ENCODE measurements at places on chromosomes 5 and 9.
A peak's percentile ranks its signal among the peaks of the same experiment; 100 is the strongest.

DNA sequence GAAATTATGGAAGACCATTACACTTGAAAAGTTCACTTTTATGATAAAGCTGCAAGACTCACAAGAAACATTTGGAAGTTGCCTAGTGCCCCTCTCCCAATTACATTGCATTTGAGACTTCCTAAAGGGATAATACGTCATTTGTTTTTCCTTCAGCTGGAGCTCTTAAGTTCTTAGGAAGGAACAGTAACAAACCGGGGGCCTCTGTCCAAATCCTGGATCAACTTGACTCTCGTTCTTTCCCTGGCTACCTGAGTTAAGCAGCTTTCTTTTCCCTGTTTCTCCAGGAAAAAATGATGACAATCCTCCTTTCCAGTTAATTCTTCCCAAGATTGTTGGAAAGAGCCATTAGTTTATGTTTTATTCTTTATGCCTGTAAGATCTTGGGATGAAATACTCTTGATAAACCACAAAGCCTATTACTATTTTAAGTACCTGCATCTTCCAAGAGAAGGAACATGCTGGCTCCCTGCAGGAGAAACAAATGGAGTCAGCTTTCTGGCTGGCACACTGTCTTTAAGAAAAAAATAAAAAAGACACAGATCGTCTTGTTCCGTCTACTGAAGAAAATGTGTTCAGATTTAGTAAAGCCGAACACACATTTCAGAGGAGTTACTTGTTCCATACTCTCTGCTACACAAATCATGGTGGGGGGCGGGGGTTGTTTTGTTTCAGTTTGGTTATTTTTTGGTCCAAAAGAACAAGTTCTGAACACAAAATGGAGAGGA lies 297.9 kb downstream of the EFNA5 start:
- no peak for DNase-seq

GRCh38 chr5:170442921-170443320 lies 53.8 kb upstream of the KCNMB1 start:
- DNase-seq: no peak

GRCh38 chr9:131943351-131943841 lies 136.3 kb downstream of the MED27 start:
- no peak for DNase-seq

GRCh38 chr5:88602584-88602983 lies 280.4 kb downstream of the MEF2C start:
- peak; percentile 31 for DNase-seq

DNA sequence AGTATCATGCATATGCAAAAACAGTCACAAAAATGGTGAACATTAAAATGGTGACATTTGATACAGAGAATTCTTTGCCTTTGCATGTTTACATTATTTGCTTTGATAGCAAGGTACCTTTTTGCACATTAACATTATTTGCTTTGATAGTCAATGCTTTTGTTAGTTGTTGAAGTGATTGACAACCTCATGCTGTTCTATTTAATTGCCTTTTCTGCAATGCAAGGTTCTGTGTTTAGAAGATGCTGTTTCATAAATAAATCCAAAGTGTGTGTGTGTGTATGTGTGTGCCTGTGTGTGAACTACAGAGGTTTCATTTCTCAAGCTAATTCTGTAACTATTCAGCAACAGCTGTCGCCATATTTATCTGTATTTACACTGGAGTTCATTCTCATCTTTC lies 668.7 kb downstream of the NR2F1-AS1 start:
- no peak for DNase-seq

DNA sequence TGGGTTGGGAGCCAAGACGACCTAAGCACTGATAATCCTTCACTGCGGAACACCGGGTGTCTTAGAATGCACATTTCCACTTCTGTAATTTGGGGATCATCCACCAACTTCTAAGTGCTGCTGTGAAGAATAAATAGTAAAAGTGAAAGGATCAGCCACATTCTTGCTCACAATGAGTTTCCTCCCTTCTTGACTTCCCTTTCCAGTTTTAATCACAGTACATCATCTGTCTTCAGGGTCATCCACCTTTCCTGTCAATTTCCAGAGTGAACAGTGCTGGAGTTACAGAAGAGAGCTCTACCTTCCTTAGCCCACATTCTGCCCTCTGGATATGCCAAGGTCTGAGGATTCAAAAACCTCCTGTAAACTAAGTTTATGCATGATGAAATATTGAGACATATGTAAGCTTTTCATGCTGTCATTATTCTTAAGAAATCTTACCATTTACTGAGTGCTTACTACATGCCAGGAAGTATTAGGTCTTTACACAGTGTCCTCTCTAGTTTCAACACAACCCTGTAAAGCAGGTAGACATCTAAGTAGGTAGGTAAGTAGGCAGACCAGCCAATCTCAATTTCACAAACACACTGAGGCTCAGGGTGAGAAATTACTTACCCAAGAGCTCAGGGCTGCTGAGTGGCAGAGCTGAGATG lies 105.2 kb downstream of the CDK5RAP2 start:
- DNase-seq: no peak

DNA sequence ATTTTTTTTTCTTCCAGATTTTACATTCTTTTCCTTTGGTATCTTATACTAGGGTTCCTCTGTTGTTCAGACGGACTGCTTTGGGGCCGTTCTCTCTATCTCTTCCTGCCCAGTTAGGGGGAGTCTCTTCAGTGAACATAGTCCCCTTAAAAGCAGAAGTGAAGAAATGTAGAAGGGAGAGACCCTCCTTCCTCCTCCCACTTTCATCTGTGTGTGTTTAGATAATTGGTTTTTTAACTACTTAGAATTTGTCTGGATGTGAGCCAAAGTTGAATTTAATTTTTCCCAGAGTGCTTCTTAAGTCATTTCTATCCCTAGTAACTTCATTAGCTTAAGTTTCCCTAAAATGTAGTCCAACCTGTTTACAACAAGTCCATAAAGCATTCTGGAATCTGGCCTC lies 167.5 kb downstream of the HACD4 start:
- DNase-seq: no peak

DNA sequence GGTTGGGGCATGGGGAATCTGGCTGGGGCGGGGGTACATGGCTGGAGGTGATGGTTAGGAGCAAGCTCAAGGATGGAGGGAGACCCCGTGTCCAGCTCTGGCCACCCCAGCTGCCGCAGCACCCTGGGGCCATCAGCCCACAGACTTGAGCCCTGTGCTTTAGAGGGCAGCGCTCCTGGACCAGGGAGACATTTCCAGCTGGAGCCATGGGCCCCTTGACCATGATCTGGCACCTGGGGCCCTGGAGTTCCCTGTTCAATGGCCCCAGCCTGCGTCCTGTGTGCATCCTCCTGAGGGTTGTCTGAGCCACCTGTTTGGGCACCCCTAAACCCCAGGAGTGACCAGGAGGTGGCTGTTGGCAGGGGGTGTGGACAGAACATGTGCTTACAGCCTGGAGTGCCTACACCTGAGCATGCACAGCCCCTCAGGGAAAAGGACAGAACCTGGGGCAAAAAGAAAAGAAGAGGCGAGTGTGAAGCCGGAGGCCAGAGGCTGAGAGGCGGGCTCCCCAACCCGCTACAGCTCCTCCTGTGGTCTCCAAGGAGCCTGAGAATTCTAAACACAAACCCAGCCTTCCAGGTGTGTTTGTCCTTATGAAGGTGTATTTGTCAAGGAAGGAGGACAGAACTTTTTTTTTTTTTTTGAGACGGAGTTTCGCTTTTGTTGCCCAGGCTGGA lies 126.7 kb downstream of the C9orf50 start:
- DNase-seq: no peak

- DNase-seq: no peak
These were observed 48.2 kb downstream of the TRIO start for GRCh38 chr5:14191325-14191724.

- DNase-seq: no peak
These were observed 87.6 kb downstream of the F2RL2 start for GRCh38 chr5:76535577-76535976.

- no peak for DNase-seq
These were observed 167.2 kb downstream of the PAX5 start for GRCh38 chr9:36866840-36867239.

DNA sequence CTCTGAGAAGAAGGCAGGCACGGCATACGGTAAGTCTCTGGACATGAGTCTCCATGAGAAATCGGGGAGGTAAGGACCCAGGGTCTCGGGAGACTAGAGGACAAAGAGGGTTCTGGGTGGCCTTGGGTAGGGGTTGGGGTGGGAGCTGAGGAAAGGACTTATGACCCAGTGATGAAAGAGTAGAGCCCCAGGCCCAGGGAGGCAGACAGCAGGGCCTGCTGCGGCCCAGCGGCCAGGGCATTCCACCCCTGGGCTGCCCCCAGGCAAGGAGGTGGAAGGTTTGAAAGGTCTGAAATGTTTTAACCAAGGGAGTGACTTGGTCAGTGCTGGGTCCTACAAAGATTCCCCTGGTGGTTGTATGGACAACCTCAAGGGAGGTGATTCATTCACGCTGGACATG lies 89.1 kb downstream of the CRB2 start:
- DNase-seq: no peak

DNA sequence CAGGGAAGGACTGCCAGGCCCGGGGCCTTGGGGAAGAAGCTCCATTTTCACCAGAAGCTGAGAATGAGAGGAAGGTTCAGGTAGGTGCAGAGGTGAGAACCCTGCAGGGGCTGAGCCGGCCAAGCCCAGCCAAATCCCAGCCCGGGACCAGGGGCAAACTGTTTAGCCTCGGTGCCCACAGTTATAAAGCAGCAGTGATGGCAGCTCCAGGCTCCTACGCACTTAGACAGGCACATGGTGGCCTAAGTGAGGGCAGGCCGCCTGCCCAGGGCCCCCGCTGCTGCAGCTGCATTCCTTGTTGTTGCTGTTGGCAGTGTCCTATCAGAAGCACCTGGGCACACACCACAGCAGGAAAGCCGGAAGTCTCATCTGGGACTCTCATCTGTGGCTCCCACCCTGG lies 159.9 kb upstream of the FOXD4L5 start:
- no peak for DNase-seq

- no peak for DNase-seq
These were observed 742.7 kb downstream of the TLE1 start for GRCh38 chr9:80946496-80947170.

DNA sequence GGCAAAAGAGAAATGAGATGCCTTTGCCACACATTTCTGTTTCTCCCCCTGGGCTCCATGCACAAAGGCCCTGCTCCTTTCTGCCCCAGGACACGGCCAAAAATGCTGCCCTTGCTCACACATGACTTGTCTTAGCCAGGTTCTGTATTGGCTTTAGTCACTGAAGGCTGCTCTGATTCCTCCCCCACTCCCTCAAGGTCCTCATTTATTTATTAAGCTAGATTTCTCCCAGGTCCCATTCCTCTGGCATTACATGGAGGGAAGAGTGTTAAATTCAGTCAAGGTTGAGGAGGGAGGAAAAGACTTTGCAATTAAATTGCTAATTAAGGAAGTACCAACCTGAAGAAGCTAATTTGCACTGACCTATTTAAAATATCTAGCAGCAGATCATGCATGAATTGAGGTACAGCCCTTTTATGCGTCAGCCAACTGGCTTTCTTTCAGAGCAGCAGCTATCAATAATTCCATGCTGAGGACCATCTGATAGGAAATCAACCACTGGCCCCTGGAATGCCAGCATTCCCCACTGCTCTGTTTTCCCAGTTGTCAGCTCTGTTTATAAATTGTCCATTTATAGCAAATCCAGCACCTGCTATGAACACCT lies 81.2 kb upstream of the MAP3K1 start:
- DNase-seq: no peak

DNA sequence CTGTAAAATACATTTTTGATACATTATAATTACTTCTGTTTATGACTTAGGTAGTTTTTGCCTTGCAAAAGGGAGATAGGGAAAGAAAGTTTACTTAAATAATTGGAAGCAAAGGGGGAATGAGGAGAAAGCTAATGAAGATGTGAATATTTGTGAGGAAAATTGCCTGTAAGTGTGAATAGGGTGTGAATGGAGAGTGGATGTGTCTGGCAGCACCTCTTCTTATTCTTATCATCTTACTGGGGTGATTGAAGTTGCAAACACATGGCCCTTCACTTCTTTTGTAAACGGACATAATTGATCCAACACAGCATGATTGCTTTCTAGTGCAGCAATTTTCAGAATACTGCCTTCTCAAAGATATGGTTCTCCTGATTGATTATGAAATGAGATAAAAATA lies 46.6 kb downstream of the PALM2AKAP2 start:
- DNase-seq: no peak

- DNase-seq: no peak
These were observed 9.0 kb upstream of the NDST1 start for GRCh38 chr5:150498971-150499370.

GRCh38 chr5:157269165-157269671 lies 3.3 kb downstream of the CYFIP2 start:
- no peak for DNase-seq

GRCh38 chr9:135117281-135117680 lies 29.8 kb downstream of the OLFM1 start:
- no peak for DNase-seq

GRCh38 chr5:166671811-166672210 lies 1619.6 kb upstream of the WWC1 start:
- no peak for DNase-seq

DNA sequence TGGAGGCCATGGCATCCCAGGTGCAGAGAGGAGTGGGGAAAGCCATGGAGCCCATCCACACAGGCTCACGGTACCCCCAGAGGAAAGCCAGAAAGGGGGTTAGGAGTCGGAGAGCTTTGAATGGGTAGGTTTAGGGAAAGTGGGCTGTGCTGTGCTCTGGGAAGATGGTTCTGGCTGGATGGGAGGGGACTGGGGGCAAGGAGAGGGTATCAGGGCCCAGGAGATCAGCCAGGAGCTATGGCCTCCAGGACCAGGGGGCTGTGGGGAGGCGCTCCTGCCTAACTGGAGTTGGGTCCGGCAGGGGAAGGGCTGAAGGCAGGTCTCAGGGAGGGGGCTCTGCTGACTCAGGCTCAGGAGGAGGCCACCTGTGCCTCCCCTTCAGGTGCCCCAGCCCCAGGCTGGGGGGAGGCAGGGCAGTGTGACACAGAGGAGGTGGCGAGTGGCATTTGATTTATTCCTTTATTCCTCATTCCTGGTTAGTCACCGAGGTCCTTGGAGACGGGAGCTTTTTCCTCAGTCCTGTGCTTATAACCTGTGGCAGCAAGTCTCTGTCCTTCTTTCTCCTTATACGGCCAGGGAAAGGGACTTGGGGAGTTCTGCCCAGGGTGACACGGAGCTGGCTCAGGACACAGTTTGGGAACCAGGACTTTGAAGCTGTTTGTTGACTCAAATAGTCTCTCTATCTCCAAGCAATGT lies 60.8 kb downstream of the TSTD2 start:
- peak; percentile 14 for DNase-seq

DNA sequence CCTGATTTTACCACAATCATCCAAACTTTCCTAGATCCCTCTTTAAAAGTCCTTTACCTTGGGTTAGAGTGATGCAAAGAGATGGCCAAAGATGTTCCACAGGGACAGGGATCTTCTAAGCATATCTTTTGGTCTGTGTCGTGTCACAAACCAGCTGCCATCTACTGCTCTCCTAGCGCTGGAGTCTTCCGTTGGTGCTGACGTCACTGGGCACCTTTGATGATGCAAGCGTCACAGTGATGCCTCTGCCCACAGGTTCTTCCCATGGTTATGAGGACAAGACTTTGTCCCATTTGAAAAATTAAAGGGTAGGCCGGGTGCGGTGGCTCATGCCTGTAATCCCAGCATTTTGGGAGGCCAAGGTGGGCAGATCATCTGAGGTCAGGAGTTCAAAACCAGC lies 1.7 kb upstream of the GLT6D1 start:
- DNase-seq: no peak

- DNase-seq: no peak
These were observed 59.1 kb downstream of the C9orf152 start for GRCh38 chr9:110148891-110149290.

Measured in D341Med (cell line).